Stimulated activated CD8-positive, alpha-beta memory T cell treated with anti-CD3 and anti-CD28 coated beads, Interleukin-4, amount 100 ng/mL, for 1 hour (primary cell): ENCODE measurements at places on chromosomes 6 and 20.
A peak's percentile ranks its signal among the peaks of the same experiment; 100 is the strongest.

DNA sequence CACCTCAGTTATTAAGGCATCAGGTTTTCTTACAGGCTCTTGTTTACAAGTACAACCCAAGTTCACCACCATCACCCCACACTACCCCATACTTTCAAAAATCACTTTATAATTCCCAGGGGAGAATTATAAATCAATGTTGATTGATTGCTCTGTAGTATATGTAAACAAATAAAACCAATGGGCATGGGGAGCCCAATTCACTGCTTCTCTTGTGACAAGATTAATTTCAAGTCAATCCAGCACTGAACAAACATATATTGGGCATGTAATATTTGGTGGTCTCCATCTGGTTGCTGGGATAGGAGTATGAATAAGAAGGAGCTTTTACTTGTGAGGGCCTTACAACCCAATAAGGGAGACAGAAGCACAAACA lies 95.8 kb downstream of the CLVS2 start:
- no peak for DNase-seq

- no peak for DNase-seq
These were observed 292.6 kb upstream of the NT5E start for GRCh38 chr6:85157311-85157710.

DNA sequence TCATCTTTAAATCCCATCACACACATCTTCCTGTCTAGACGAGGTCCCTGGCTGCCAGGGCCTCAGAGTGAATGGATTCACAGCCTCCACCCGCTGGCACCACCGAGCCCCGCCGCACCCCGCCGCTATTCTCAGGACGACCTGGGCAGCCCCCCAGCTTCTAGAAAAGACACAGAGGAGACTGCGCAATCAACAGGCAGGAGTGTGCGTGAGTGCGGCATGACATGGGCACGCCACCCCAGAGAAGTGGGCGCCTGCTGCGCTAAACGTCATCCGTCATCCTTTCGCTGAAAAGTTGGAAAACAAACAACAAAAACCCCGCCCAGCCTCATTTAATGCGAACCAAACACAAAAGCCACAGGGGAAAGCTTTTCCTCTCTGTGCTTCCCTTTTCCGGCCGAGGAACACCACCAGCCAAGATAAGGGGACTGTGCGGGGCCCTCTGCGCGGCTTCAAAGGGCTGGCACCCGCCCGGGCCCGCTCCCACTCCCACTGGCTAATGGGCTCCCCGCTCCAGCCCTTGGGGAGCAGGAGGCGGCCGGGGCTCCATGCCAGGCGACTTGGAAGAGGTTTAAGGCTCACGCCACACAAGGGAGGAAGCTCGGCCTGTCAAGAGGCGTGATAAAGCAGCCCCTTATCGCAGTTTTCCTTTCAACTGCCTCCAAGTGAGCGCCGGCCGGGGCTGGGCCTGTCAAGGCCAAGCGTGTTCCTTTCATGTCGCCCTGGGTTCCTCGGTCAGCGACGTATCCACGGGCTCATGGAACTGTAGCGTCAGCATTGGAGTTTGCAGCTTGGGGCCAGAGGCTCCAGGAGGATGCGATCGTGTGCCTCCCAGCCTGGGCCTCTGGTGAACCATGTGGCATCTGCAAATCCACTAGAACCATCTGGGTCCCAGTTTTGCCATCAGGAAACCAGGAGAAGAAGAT lies 50.1 kb downstream of the NFATC2 start:
- no peak for DNase-seq

DNA sequence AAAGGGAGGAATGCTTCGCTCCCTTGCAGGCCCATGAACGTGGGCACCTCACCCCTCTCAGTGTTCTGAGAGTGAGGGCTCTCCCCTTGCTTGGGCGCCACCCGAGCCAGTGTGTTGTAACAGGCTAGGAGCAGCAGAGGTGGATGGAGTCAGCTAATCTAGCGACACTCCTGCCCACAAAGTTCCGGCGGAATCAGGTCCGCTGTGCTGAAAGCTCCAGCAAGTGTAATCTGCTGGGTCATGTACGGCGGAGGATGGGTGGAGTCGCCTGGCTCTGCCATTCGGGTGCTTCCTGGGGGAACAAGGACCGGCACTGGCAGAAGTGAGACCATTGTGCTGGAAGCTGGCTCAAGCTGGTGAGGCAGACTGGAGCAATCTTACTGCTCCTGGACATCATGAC lies 1310.1 kb downstream of the EPHA7 start:
- no peak for DNase-seq

DNA sequence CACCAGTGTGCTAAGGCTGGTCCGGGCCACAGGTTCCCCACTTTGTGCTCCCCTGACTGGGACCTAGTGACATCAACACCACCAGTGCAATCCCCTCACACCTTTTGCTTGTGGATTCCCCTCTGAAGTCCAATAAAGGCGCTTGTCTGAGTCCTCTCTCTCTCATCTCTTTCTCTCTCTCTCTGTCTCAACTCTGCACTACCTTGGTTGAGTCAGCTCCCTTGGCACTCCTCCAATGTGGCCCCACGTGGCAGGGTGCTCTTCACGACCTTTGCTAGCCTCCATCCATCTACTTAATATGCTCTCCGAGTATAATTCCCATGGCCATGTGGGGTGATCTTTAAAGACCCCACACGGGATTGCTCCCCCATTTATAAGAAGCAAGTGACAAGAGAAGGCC lies 385.0 kb downstream of the CD83 start:
- DNase-seq = no peak

GRCh38 chr6:166073082-166073481 lies 94.6 kb downstream of the TBXT start:
- no peak for DNase-seq

GRCh38 chr20:24389686-24390085 lies 79.7 kb upstream of the SYNDIG1 start:
- DNase-seq = peak; percentile 2

DNA sequence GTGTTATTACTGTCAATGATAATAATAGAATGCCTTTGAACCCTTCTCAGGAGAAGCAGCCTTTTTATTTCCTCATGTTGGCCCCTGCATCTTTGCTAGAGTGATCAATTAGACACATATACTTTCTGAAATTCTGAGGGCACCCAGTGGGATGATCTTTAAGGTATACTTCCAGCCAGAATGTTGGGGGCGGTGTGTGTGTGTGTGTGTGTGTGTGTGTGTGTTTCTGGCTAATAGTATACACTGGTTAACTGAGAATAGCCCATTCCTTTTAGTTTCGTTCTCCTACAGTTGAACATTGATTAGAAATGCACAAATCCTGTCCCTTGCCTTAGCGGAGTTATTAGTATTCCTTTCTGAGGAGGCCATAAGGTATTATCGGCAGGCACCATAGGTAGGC lies 41.7 kb upstream of the CCDC167 start:
- DNase-seq = no peak

GRCh38 chr6:126657561-126658175 lies 317.8 kb downstream of the CENPW start:
- no peak for DNase-seq

DNA sequence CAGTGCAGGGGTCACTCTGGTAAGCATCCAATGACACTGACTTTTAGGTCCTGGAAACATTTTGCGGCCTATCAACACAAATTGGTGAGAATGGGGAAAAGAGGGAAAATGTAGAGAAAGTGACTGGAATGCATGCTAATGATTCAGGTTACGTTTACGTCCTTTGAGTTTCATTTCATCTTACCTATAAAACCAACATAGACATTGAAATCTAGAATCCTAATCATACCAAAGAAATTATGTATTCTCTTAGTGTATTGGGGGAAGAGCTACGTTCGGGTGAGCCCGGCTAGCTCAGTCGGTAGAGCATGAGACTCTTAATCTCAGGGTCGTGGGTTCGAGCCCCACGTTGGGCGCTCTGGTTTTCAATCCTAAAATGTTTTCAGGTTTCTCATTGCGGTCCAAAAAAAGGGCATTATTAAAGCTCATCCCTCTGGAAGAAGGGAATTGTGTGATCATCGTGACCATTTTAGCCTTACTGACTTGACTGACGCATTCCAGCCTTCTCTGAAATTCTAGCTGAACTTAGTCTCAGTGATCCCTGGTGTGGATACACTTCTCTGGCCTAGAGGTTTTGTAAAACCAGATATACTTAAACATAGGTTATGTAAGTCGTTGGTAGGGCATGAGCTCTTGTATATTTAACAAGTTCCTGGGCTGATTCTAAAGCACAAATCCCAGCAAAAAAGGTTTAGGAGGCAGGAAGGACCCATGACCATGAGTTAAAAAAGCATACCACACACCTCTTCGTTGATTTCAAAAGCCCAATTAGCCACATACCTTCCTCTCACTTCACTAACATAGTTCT lies 18.3 kb downstream of the HMGN4 start:
- DNase-seq = no peak

DNA sequence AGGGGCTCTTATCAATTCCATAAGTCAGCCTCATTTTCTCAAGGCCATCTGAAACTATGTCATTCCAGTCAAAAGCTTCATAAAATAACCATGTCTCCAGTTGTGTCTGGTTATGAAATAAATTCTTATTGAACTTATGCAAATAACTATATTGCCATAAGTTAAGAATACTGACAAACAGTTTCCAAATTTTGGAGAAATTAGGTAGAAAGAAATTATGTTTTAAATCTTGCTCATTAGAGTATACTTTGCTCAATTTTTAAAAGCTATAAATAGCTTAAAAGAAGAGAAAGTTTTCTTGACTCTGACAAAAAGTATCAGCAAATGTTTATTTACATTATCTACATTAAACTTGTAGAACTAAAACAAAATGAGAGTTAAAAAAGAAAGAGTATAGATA lies 63.0 kb upstream of the MRAP2 start:
- DNase-seq = no peak

DNA sequence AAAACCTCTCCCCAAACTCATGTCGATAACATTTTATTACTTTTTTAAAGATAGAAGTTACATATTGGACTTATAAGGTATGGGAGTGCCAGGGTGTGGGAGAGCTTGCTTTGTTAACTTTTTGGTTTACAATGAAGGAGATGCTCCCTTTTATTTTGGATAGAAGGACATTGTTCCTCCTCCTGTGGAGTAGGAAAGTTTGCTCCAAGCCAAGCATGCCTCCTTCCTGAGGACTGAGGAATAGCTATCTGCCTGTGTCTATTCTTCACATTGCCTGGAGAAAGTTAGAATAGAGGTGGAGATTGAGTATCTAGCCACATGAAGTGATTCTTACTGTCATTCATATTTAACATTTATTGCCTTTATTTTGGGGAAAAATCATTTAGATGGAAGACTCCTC lies 71.9 kb downstream of the EYA4 start:
- no peak for DNase-seq

DNA sequence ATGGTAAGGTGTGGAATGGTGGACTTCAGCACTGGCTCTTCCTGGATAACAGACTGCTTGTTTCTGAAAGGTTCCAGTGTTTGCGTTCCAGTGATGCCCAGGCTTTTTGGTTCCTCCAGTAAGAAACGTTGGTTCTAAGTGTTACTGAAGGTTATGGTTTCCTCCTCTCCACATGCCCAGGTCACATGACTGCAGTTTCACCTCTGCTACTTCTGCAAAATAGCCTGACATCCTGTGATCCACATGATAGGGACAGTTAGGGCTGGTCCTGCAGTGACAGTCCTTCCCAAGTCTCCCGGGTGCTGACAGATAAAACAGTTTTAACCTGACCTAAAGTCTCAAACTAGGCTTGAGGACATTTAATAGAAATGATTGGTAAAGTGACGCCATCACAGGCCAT lies 132.2 kb upstream of the CST7 start:
- no peak for DNase-seq

DNA sequence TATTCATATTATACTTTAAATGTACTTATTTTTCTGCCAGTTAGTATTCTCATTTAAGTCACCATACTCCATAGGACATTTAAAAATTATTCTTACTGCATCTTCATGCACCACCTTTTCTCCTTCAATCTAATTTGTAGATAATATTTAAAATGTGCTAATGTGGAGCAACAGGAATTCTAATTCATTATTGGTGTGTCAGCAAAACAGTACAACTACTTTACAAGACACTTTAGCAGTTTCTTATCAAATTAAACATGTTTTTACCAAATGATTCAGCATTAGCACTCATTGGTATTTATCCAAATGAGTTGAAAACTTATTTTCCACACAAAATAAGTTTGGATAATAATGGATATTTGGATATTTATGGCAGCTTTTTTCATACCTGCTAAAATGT lies 1041.8 kb upstream of the ADGRB3 start:
- DNase-seq = no peak

DNA sequence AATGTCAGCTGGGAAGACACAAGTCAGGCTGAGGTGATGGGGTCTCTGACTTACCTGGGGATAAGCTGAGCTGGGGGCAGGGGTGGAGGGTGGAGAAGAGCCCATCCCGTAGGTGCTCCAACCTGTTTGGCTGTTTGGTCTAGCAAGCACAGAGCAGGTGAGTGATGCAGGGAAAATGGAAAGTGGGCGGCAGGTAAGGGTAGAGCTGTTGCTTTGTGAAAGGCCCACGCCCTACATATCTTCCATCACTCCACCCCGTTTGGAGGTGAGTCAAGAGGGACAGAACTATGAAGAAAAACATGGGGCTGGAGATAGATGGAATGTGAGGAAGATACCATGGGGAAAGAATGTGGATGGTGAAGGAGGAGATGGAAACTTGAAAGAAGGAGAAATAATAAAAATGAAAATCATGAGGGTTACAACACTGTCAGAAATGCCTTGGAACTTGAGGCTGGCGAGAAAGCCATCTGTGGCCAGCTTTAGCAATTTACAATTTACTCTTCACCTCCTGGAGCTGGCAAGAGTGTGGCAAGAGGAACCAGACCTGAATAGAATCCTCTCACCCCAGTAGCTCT lies 1.3 kb downstream of the LY6G6C start:
- DNase-seq = no peak

- no peak for DNase-seq
These were observed 106.0 kb upstream of the MTHFD1L start for GRCh38 chr6:150759483-150759882.

DNA sequence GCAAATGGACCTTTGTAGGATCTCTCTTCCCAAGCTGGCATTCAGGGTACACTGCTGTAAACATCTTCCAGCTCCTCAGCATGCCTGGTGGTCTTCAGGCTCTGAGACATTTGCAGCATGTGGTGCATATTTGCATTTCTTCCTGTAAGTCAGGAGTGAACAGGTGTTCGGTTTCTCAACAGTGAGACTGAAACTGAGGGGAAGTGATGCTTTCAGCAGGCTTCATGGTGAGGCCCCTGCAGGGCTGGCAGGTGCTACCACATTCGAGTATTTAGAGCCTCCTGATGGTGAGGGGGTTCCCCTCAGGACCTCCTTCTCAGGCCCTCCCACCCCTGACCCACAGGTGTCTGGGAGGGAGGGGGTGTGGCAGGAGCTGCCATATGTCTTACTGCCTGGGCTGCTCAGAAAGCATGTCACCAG lies 15.1 kb downstream of the MYBL2 start:
- DNase-seq = no peak

- DNase-seq = no peak
These were observed 14.2 kb downstream of the EEF1E1 start for GRCh38 chr6:8087870-8088754.

DNA sequence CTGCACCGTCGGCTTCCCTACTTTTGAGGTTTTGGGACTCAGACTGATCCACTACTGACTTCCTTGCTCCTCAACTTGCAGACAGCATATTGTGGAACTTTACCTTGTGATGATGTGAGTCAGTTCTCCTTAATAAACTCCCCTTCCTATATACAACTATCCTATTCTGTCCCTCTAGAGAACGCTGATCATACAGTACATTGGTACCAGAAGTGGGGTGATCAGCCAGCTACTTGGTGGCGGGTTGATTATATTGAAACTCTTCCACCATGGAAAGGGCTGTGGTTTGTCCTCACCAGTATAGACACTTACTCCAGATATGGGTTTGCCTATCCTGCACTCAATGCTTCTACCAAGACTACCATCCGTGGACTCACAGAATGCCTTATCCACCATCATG lies 7.6 kb upstream of the TAF4 start:
- DNase-seq = no peak
